ENCODE measurements at places on chromosomes 4 and X.

DNA sequence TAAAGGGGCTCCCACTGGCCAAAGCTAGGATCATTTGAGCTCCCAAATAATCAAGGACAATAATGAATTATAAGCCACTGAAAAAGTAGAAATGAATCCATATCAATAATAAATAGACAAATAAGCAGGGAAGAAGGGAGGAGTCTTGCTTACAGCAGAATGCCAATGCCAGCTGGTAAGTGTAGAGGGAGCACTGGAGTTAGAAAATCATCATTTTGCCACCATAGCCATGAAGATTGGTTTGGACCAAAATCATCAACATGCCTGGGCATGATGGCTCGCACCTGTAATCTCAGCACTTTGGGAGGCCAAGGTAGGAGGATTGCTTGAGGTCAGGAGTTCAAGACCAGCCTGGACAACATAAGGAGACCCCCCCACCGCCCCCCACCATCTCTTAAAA is 20.4 kb upstream of the SH3KBP1 start:
- DNase-seq, result no peak

- peak; percentile 65 for DNase-seq
These were observed 62.2 kb downstream of the EVC start for GRCh38 chr4:5773271-5773555.

- DNase-seq, result no peak
These were observed 29.0 kb downstream of the CLDN22 start for GRCh38 chr4:183291070-183291469.

- DNase-seq, result no peak
These were observed 14.3 kb upstream of the GCNA start for GRCh38 chrX:71563921-71564320.

DNA sequence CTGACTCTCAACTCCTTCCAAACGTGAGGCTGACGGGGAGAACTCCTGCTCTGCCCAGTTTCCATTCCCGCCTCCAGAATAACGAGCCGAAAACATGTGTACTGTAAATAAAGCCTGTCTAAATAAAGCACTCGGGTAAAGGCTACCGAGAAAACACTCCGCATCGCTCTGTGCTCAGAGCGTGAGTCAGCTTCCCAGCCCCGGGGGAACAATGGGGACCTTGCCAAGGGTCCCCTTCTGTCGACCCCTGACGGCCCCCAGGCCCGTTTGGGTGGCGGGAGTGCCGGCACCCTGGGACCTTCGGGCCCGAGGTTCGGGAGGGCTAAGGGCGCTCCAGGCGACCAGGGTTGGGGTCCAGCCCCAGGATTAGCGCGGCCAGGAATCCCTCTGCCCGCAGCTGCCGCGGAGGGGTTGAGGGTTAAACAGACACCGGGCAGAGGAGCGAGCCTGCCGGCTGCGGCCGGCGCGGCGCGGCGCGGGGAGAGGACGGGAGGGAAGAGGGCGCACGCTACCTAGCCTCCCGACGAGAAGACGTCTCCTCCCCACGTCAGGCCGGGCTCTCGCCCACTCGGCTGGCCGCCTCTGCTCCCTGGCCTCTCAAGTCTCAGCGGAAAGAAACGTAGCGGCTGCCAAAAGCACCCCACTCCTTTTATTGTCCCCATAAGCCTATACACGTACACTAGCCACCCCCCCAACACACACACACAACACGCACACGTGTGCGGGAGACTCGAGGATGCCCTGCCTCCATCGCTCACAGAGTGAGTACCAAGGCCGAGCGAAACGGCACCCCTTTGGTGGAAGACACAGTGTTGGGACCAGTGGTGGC is 85.5 kb downstream of the BCOR start:
- DNase-seq, result no peak

DNA sequence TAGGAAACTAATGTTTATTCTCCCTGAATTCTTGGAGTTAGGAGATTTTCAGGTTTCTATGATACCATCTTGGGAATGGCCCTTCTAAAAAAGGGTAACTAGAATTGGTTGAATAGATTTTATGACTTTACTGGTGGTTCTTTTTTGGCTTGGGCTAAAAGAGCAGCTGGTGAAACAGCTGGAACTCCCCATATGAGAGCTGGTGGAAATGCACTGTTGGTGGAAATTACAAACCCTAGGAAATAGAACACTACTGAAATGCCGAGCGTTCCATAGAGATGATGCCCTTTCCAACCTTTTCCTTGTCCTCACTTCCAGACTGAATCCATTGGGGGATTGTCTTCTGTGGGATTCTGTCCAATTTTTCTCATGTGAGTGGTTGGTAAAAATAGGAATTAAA is 139.5 kb downstream of the STIM2 start:
- no peak for DNase-seq

DNA sequence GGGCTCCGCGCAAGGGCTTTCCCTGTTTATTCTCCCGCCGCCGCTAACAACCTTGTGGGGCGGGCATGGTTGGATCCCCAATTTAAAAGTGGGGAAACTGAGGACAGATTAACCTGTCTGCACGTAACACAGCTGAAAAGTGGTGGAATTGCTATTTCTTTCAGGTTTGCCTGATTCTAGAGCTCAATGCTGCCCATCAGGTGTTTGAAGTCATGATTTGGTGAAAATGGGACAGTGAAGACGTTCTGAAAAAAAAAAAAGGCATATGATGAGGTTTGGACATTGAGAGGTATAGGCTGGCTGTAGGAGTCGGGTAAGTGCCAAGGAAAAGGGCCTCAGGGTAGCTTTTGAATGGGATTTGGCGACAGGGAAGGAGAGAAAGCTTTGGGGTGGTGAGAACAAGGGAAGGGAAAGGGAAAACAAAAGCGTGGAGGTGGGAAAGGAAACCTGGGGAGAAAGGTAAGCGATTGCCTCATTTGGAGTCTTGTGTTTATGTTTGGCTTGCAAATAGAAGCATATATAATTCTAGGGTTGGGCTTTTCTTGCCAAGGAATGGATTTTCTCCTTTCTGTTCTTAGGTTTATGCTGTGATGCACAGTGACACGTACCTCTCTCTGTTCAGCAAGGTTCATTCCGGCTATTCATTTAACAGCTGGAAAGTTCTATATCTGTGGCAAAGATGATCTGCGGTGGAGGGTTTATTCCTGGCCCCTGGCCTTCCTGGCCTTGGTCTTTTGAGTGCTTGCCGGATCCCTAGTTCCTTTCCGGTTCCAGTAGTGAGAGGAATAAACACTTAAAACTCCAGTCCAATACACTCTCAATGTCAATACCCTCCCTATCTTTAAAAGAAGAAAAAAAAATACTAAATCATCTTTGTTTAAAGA is 2.4 kb upstream of the STIM2 start:
- no peak for DNase-seq

- DNase-seq, result peak; percentile 32
These were observed 74.7 kb upstream of the IL13RA1 start for GRCh38 chrX:118652717-118653116.

- no peak for DNase-seq
These were observed 4.2 kb upstream of the GATA1 start for GRCh38 chrX:48782216-48782615.

DNA sequence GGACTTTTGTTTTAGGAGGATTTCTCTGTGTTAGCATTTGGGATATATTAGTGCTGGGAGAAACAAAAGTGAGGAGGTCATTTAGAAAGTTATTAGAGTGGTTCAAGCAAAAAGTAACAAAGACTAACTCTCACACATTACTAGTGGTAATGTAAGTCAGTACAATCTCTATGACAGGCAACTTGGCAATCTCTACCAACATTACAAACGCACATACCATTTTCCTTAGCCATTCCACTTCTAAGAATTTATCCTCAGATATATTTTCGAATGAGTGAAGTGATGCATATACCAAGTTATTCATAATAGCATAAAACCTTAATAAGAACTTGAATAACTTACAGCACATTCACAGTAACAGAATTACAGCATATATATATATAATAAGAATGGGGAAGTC is 146.2 kb downstream of the PRSS12 start:
- DNase-seq, result no peak

GRCh38 chr4:121939690-121940089 is 12.2 kb downstream of the TRPC3 start:
- DNase-seq, result no peak

- DNase-seq, result no peak
These were observed 406.8 kb downstream of the SLITRK2 start for GRCh38 chrX:146224442-146224841.

- DNase-seq, result no peak
These were observed 59.2 kb downstream of the PTPN13 start for GRCh38 chr4:86653237-86653865.

DNA sequence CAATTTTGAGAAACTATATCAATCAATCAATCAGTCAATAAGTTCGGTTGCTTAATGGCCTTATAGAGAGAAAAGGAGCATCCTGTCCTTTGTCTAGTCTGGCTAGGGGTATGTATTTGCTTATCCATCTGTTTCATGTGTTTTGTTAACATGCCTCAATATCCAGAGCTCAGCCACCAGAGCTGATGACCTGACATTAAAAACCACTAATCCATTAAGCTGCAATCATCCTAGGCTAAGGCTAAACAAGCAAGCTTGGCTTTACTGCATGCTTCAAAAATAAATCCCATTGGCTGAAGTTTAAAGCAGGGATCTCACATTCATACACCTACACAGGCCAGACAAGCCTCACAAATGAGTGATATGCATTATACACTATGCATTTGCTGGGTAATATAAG is 139.7 kb downstream of the INPP4B start:
- DNase-seq, result no peak

DNA sequence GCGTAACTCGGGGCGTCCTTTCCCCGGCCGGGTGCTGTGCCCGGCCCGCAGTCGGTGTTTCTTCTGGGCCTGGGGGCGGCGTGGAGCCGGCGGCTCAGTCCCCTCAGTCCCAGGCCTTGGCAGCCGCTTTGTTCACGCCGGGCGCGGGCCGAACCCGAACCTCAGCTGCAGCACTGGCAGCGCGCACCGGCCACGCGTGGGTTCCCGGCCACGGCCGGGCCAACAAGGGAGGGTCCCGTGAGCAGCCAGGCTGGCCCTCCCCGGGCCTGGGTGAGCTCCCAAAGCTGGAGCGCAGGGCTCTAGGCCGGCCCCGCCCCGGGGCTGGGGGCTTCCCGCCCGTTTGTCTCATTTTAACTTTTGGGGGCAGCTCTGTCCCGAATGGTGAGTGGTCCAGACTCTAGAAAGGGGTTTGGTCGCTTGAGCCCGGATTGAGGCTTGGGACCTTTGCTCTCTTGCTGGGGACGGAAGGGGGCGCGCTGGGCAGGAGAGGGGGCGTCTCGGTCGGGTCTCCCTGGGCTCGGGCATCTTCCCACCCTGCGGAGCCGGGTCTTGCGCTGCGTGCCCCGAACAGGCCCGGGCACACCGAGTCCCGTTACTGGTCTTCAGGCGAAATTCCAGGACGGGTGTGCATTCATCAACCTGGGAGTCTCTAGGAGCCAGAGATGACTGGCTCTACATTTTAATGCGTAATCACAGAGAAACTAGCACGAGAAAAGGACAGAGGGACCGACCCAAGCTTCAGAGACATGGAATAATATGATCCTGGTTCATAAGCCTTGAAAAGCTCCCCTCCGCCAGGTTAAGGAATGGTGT is 177.1 kb downstream of the CBR4 start:
- DNase-seq, result no peak

DNA sequence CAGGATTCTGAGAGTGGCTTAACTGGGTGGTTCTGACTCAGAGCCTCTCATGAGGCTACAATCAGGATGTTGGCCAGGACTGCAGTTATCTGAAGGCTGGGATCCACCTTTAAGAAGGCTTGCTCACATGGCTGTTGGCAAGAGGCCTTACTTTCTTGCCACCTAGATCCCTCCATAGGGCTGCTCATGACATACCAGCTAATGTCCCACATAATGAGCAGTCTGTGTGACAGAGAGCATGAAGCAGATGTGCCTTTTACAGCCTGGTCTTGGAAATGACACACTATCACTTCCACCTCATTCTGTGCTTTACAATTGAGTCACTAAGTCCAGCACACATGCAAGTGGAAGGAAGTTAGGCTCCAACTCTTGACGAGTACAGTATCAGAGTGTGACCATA is 4.3 kb upstream of the RBM3 start:
- DNase-seq, result no peak

- no peak for DNase-seq
These were observed 337.3 kb downstream of the CENPC start for GRCh38 chr4:67207941-67208441.

- DNase-seq, result peak; percentile 36
These were observed 53.9 kb downstream of the PROM1 start for GRCh38 chr4:16029886-16030285.
